Stimulated activated naive CD4-positive, alpha-beta T cell treated with Interleukin-2 at 50 U/mL for 16 hours (primary cell): ENCODE measurements at places on chromosomes 2 and 18.
A peak's percentile ranks its signal among the peaks of the same experiment; 100 is the strongest.

DNA sequence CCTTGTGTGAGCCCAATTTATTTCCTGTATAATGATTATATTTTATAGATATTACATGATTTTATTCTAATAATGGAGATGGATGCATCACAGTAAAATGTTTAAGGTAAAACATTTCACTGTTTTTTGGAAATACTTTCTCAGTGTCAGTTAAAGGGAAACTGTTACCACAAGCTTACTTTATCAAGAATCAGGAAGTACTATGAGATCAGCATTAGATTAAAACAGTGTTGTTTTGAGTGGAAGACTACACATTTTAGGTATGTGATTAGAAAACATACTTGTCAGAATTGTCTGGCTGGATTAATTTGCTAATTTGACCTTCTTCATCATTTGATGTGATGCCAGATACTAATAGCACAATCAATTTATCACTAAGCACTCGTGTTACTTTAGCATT lies at the start of gene HRH4:
TSS of gene HRH4 (plus strand) at position 250 of the 400 bp plus-strand sequence. CDS start at position 342, 92 bp downstream.
- DNase-seq: no peak

DNA sequence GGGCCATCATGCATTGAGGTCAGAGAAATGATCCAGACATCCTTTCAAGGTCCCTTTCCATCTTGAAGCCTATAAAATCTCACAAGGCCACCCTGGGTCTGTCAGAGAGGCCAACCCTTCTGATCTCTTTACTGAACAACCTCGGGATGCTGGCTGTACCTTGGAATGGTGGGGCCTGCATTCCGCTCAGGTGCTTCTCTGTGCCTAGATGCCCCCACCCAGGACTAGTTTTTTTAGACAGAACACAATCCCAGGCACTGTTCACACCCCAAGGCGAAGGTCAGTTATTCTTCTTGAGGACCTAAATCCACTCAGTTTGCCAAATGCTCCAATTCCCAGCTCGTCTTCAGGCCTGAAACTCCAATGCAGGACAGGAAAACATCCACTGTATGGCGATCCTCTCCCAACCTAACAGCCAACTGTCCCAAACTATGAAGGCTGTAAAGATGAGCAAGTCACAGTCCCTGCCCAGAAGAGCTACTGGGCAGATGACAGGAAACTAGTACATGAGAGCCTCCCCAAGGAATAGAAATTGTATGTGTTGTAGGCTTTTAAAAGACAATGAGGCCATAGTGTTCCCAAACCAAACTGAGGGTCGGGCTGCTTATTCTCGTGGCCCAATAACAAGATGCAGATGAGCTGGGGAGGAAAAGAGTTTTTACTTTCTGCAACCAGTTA lies 154.4 kb upstream of the ACAA2 start:
- DNase-seq: no peak

- no peak for DNase-seq
Observed at GRCh38 chr2:124272261-124272841, 247.3 kb downstream of the CNTNAP5 start.

DNA sequence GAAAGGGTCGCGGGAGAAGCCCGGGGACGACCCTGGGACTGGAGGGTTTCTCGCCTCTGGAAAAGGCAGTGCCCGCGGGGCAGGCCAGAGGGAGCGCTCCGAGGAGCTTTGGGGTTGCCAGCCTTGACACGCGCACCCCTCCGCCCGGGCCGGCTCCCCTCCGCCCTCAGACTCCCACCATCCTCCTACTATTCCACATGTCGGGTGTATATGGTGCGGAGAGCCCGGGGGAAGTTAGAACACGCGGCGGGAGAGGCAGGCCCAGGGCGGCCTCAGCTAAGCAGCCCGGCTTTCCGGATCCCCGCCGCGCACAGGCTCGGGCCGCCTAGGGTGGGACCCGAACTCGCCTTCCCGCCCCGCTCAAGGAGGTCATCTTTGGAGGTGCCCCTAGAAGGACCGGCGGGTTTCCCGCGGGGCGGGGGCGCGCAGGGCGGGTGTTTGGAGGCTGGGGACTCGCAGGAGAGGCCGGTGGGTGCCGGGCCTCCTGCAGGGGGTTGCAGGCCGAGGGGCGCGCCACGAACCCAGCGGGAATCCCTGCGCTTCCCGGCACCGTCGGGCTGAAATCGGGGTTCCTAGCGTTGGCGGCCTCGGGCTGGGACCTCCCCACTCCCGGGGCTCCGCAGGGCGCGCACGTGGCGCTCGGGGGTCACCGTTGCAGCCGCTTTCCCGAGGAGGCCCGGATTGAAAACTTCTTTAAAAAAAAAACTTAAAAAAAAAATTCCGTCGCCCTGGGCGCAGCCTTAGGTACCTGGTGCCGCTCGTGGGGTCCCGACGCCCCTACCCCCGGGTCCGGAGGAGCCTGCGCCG lies 3.7 kb downstream of the NFATC1 start:
- peak; percentile 19 for DNase-seq

GRCh38 chr2:103005393-103005792 lies 243.6 kb downstream of the TMEM182 start:
- DNase-seq: no peak

DNA sequence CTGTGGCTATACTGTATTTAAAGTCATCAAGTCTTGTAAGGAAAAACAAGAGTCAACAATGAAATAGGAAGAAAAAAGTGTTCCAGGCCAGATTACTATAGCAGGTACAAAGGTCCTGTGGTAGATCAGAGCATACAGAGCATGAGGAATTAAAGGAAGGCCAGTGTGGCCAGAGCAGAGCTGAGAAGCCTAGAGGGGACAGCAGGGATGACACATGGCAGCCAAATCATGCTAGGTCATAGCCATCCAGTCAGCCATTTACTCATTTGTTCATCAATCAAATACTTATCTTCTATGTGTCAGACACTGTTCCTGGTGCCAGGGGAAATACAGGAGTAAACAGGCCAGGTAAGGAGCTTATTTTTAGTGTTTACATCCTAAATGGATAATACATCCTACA lies 24.3 kb downstream of the ADD2 start:
- no peak for DNase-seq

GRCh38 chr18:6249170-6249569 lies 165.5 kb downstream of the L3MBTL4 start:
- no peak for DNase-seq

DNA sequence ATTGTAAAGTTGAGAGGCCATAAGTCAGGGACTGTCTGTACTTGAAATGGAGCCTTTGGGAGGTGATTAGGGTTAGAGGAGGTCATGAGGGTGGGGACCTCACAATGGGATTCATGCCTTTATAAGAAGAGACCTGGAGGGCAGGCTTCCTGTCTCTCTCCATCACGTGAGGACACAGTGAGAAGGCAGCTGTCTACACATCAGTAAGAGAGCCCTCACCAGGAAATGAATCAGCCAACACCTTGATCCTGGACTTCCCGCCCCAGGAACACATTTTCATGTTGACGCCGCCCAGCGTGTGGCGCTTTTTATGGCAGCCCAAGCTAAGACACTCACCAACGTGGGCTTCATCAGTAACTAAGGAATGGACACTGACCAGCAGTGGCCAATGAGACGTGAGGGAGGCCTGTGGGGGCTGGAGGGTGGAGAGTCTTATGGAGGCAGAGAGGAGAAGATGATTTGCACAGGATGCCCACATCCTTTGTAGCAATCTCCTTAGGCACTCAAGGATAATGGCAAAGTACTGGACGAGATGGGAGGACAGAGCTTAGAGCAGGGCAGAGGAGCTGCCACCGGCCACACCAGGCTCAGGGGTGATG lies 162.7 kb downstream of the EIPR1 start:
- no peak for DNase-seq

DNA sequence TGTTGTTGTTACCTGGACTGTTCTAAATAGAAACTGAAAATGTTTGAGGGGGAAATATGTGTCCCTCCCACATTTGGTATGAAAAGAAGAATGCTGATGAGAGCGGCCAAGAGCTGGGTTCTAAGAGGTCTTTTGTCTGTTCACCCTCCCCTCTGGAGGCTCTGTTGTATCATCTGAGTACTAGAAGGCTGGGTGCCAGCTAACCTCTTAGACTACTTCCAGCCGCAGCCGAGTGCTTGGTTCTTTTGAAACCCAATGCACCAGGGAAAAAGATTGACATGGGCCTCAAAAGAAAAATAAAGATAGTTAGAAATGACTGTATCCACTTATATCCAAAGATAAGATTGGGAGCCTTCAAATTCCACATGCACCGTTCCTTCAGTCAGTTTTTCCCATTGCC lies 255.9 kb downstream of the TXNL1 start:
- DNase-seq: no peak

- DNase-seq: no peak
Observed at GRCh38 chr2:122007126-122007525, 251.7 kb downstream of the TSN start.
